Activated CD4-positive, CD25-positive, alpha-beta regulatory T cell (primary cell): ENCODE measurements at places on chromosomes 7 and 10.

- no peak for DNase-seq
Observed at GRCh38 chr7:70599446-70600190, 532.3 kb upstream of the GALNT17 start.

DNA sequence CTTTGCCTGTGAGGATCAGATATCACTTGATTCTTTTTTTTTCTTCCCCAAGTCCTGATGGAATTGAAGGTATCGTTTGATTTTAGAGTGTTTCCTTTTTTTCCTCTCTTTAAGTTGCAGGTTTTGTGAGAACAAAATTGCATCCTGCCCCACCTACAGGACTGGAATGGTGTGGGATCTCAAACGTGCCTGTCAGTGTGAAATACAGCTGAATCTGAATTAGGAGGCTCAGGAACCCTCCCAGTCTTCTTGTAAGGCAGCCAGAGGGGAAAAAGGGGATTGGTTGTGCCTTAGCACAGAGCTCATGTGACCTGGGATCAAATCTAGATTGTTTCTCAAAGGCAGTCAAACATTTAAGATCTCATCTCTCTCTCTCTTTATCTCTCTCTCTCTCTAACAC is 32.7 kb upstream of the KLHL7 start:
- no peak for DNase-seq

GRCh38 chr7:30913821-30914515 is 2.3 kb downstream of the AQP1 start:
- DNase-seq = no peak

- DNase-seq = no peak
Observed at GRCh38 chr7:80781561-80781979, 137.3 kb downstream of the SEMA3C start.

DNA sequence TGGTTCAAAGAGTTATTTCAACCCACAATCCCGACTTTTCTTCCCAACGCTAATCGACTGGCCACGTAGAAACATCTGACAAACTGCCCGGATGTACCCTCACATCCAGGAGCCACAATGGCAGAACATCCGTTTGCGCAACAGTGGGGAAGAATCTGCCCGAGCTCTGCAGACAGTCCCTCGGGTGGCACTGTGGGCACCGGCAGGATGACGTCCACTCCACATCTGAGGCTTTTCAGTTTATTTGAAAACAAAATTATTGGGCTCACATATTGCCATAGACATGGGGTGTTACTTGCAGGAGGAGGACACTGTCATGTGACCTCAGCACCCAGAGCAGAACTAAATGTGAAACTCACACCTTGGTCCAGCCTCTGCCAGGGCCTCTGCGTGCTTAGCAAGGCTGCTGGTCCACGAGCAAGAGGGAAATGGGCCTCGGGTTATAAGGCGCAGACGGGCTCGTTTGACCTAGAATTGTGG is 84.1 kb downstream of the MKI67 start:
- DNase-seq = no peak

DNA sequence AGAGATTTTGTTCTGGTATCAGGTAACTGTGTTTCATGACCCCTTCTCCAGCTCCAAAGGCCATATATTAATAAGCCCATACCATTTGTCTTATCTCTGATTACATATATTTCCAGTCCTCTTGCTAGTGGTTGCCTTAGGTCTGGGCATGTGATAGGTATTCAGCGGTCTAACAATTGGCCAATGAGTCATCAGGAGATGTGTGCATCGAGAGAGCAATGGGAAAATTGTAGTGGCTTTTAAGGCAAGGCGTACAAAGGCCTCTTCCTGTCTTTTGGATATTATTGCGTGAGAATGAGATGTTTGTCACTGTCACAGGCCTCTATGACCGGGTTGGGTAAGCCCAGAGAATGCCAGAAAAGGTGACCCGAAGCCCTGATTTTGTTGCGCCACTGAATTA is 38.6 kb upstream of the SFRP5 start:
- no peak for DNase-seq
